Esophagus squamous epithelium (tissue), 5 donors: ENCODE measurements at places on chromosomes 4 and X.

- DNase-seq: no peak
These were observed 93.6 kb downstream of the SLC34A2 start for GRCh38 chr4:25749150-25749794.

DNA sequence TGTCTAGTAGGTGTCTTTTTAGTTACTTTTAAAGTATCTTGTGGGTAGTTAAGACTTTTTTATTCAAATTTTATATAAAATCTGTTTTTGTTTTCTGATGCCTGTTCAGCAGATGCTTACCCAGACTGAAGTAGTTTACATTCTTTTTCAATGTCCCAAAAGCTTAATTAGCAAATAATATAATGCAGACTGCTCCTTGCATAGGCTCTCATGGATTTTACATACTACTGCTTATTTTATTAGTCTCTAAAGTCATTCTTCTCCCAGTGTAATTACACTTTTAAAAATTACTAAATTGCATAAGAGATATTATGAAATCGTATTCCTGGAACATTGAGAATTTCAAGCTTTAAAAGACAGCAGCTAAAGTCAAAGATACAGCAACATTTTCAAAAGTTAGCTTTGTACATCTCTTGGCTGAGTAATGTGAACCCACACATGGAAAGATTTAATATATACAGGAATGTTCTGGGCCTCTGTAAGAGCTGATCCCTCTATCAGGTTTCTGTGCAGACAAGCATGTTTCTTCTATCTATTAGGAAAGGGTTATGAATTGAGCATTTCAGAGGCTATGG, 148.4 kb upstream of the SPRY1 start:
- DNase-seq: no peak

DNA sequence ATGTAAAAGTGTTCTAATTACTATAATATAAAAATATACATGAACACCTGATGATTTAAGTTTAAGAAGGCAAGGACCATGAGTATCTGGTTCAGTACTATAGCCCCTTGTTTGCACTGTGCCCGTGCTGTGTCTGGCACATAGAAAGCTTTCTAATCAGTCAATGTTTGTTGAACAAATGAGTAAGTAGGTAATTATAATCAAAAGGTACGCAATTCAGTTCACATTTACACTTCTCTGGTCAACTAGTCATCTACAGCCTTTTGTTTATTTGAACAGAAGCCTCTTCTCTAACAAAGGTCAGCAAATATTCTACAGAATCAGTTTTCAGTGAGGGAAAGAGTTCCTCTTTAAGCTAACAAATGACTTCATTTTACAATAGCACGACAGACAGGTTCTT, 523.3 kb downstream of the SMARCA1 start:
- no peak for DNase-seq

DNA sequence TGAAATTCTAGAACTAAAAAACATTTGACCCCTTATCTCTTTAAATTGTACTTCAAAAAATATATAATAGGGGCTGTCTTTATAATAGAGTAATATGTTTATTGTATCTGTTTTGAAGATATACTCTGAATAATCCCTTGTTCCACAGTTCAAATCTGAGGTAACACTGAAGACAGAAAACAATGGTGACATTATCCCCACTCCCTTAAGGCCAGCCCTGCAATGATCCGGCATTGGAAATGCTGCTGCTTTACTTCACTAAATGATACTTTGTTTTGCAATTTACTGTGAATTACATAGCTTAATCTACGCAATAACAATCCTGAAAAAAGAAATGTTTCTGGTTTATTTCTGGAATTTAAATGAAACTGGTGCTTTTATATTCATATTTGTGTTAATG, 34.4 kb upstream of the ZFP42 start:
- no peak for DNase-seq

GRCh38 chr4:97525236-97525635, 618.0 kb downstream of the STPG2 start:
- DNase-seq: no peak

DNA sequence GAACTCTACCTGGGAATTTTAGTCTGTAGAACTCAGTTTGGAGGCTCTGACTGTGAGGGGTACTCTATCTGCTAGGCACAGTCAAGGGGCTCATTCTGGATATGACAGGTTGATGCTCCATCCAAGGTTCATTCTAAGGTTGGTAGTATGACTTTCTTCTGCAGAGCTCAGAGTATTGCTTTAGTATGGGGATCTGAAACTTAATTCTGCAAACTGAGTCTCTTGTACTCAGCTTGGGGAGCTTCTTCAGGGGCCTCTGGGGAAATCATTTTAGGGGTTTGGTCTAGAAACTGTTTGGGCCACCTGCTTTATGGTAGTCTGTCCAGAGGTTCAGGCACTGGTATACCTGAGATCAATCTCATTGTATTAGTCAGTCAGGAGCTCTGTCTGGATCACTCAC, 9.7 kb upstream of the TSR2 start:
- DNase-seq: no peak

DNA sequence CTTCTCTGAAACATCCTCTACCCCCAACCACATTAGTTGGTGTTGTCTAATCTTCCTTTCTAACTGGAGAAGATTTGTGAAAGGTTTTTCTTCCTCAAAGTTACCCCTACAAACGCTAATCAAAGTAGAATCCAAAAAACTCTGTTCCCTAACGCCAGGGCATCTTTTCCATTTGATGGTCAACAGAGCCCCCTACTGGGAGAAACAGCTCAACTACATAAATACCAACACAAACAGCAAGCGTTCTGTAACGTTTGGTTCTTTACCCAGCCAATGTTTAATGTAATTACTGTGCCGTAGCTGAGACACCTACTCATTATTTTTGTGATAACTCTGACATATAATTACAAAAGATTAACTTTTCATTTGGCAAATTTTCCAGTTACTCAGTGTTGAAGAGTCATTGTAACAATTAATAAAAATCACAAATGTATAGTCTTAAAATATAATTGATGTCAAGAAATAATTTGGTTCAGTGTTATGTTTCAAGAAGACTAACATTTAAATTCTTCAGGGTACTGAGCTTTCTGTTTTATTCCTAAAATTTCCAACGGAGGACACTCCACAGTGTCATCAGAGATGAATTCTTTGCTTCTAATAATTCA, 94.9 kb upstream of the TBC1D9 start:
- DNase-seq: no peak

DNA sequence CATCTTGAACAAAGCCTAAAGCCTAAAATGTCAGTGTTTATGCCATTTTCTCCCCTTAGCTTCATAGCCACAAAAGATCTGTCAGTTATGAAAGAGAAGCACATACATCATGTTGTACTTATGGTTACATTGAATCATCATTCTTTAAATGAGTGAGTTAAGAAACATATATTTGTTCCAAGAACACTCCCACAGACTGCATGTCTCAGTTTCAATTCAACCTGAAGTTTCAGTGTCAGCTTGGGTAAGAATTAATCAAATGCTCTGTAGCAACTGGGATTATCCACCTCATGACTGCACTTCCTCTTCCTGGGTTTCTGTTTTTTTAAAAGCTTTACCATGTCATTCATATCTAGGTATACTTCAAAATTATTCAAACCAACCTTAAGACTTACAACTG, 3.9 kb upstream of the TMPRSS11B start:
- no peak for DNase-seq

DNA sequence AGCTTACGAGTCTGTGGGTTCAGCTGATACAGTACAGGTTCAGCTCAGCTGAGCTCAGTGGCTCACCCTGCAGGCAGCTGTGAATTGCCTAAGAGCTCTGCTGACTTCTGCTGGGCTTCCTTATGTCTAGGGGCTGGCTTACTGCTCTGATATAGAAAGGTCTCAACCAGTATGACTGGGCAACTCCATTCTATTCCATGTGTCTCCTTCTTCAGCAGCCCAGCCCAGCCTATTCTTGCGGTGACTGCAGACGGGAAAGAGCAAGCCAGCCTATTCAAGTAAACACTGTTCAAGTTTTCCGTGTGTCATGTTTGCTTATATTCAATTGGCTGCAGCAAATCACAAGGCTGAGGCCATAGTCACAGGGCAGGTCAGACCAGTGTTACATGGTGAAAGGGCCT, 615.4 kb upstream of the ZFP42 start:
- no peak for DNase-seq
